ENCODE measurements at places on chromosomes 3 and 15. TPM values are rescaled to one million over a fixed set of nuclear protein-coding genes. Genes with fewer than 3 reads are reported as not detected.

- DNase-seq, result no peak
These were observed 9.1 kb downstream of the SLC25A26 start for GRCh38 chr3:66229931-66230330.

DNA sequence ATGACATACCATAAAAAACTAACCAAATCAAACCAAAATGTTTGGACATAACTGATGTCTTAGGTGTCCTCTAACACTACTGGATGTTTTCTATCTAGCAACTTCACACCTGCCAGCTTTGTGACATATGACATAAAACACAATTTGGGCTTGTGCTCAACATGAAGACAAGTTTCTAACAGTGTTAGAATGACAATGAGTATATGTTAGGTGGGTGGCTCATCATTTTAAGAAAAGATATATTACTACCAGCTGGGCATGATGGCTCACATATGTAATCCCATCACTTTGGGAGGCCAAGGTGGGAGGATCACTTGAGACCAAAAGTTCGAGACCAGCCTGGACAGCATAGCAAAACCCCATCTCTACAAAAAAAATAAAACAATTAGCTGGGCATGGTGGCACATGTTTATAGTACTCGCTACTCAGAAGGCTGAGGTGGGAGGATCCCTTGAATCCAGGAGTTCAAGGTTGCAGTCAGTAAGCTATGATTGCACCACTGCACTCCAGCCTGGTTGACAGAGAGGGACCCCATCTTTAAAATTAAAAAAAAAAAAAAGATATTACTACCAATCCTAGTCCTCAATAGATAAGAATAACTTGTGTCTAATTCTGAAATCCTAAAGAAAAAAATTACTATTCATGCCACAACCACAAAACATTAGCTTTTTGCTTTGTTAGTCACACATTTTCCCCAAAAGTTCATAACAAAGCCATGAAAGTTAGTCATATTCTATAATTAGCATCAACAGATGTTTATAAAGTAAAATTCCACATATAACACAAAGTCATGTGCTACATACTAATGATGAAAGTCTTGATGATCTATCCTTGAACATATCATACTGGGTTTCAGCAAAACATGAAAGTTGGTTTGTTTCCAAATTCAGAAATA is 59.9 kb downstream of the LRRFIP2 start:
- DNase-seq, result no peak

DNA sequence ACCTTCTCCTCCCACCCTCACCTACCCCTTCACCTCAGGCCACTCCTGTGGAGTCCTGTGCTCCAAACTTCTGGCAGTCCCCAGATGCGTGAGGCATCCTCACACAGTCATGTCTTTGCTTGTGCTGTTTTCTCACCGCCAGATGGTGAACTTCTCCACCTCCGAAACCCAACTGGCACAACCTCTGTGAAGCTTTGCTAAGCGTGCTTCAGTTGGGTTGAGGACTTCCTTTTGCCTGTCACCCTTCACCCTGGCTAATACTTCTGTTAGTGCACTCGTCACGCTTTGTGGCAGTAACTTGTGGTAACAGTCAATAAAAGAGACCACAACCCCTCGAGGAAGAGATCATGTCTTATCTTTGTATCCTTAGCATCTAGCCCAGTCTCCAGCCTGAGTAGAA is 42.0 kb upstream of the SKOR1 start:
- no peak for DNase-seq

GRCh38 chr3:41683666-41684350 is 278.1 kb downstream of the ULK4 start:
- DNase-seq, result no peak

GRCh38 chr3:44685128-44685800 is 27.2 kb upstream of the ZNF502 start:
- DNase-seq, result peak; percentile 78

- no peak for DNase-seq
These were observed 317.7 kb upstream of the TLE3 start for GRCh38 chr15:70415398-70415797.

DNA sequence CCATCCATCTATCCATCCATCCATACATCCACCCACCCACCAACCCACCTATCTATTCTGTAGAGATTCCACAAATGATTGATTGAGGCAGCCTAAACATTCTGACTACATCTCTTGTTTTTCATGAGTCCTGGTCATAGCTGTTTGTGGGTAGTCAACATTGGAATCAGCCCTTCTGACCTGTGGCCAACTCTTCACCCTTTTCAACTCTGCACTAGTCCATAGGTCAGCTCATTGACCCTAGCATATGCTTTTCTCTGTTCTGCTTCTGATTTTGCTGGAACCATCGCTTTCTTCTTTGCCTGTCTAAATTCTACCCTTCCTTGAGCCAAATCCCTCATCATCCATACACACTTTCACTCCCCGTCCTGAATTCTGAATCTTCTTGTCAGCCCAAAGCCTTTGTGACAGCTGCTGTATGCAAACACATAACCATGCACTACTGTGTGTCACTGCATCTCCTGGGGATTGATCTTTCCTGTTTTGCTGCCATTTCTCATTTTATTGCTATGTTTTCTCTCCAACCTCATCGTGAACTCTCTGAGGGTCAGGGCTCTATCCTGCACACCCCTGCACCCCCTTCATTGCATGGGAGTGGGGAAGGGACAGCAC is 16.8 kb upstream of the KCTD6 start:
- no peak for DNase-seq

- DNase-seq, result no peak
These were observed 30.7 kb downstream of the ARHGAP31 start for GRCh38 chr3:119324899-119325298.

DNA sequence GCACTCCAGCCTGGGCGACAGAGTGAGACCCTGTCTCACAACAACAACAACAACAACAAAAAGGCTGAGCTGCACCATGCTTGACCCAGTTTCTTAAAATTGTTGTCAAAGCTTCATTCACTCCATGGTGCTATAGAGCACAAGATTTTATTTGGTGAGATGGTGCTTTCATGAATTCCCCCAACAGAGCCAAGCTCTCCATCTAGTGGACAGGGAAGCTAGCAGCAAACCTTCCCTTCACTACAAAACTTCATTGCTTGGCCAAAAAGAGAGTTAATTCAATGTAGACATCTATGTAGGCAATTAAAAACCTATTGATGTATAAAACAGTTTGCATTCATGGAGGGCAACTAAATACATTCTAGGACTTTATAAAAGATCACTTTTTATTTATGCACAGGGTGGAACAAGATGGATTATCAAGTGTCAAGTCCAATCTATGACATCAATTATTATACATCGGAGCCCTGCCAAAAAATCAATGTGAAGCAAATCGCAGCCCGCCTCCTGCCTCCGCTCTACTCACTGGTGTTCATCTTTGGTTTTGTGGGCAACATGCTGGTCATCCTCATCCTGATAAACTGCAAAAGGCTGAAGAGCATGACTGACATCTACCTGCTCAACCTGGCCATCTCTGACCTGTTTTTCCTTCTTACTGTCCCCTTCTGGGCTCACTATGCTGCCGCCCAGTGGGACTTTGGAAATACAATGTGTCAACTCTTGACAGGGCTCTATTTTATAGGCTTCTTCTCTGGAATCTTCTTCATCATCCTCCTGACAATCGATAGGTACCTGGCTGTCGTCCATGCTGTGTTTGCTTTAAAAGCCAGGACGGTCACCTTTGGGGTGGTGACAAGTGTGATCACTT is 2.0 kb downstream of the CCR5 start:
- DNase-seq, result no peak

GRCh38 chr3:196670339-196670738 is 30.8 kb downstream of the NRROS start:
- DNase-seq, result no peak

DNA sequence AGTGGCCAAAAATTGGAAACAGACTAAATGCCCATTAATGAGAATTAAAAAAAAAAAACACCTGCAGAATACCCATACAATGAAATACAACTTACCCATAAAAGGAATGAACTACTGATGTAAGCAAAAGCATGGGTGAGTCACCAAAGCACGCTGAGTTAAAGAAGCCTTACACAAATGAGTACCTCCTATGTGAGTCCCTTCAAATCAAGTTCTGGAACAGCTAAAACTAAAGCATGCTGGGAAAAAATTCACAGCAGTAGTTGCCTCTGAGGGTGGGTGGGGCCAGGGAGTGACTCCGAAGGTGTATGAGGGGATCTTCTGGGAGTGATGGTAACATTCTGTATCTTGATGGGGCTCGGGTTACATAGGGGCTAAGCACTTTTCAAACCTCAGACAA is 11.4 kb downstream of the MYO5C start:
- DNase-seq, result no peak

DNA sequence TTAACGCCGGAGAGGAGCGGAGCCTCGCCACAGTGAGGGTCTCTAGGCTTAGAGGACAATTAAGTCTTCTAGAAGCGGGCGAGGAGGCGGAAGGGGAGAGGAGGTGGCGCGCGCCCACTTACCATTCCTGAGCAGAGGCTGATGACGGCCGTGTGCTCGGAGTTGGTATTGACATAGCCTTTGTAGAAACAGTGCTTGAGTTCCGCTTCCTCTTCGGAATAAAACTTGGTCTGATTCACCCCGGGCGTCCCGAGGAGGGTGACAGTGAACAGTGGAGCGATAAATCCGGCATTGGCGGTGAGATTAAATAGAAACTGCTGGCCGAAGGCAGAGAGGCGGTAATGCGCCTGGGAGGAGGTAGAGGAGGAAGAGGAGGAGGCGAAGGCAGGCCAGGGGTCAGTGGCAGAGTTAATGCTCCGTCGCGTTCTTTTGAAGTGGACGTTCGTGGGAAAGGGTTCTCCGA is 1.3 kb downstream of the ADAMTS9 start:
- no peak for DNase-seq

- DNase-seq, result no peak
These were observed 27.9 kb downstream of the FEM1B start for GRCh38 chr15:68305420-68305871.

- no peak for DNase-seq
These were observed 417.1 kb upstream of the ARHGEF26 start for GRCh38 chr3:153704115-153704514.

DNA sequence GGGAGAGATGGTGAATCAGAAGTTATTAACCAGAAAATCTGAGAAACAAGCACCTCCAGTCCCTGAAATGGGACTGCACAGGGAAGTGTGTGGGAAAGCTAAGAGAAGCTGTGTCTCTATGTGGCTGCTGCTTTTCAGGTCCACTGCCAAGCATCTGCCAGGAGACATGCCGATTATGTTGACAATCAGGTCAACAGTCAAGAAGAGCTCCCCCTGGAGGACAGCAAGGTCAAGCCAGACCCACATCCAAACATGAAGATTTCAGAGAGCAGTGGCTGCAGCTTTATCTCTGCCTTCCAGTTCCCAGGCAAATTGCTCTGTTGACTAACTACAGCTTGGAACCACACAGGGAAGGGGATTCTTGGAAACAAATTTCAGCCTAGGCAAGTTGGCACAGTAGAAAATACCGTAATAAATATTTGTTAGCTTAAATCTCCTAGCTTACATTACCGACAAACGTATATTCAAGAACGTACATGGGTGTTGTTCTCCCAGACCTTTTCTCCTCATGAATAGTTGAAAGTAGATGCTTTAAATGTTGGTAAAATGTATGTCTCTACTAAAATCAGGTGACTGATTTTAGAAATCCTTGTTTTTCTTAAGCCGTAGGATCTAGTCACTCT is 394.5 kb upstream of the RARB start:
- DNase-seq, result peak; percentile 82

DNA sequence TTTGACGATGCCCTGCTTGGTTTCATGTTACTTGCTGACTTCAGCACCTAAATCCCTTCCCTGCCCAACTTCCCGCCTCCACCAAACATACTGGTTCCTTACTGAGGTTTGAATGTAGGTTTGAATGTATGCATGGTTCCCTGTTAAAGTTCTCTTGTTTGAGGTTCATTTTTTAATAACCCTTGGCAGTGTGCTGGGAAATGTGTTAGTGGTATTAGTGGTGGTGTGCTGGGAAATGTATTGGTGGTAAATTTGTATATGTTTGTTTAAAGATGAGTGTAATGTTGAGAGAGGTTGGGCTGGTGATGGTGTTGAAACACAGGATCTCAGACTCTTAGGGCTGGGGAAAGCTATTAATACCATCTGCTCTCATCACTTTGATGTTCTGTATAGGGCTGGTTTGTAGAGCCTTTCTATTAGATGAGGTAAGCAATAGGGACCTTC is 392.7 kb downstream of the PTPRG start:
- no peak for DNase-seq

DNA sequence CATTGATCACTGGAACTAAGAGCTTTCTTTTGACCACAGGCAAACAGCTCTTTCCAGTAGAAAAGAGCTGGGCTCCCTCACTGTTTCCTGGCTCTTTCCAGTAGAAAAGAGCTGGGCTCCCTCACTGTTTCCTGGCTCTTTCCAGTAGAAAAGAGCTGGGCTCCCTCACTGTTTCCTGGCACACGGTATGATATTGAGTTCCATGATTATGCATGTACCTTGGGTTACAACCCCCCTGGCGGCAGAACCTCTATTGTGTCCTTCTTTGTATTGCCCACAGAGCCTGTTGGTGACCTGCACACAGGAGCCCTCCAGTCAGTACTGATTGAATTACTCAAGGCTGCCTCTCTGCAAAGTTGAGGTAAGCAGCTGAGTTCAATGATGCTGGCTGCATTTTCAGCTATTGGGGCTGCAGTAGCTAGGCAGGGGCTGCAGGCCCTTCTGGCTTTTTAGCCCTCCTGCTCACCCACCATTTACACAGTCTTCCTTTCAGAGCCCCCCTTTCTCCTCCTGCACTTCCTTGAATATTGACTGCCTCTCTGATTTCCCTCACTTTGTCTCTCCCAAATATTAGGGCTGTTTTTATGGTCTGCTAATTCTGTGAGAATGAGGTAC is 10.2 kb downstream of the ACKR2 start:
- DNase-seq, result no peak

The ARGFX gene
- not detected for polyA plus RNA-seq

The PTH1R gene
- polyA plus RNA-seq, result 73.9 TPM

The SLC35G2 gene
- polyA plus RNA-seq, result 5.3 TPM

The ADGRG7 gene
- not detected for polyA plus RNA-seq

The CHRNB4 gene
- 0.24 TPM for polyA plus RNA-seq

The MGA gene
- 38.8 TPM for polyA plus RNA-seq

Measured in left lung (tissue), 14 donors.